ENCODE measurements at places on chromosomes 12 and 14.

DNA sequence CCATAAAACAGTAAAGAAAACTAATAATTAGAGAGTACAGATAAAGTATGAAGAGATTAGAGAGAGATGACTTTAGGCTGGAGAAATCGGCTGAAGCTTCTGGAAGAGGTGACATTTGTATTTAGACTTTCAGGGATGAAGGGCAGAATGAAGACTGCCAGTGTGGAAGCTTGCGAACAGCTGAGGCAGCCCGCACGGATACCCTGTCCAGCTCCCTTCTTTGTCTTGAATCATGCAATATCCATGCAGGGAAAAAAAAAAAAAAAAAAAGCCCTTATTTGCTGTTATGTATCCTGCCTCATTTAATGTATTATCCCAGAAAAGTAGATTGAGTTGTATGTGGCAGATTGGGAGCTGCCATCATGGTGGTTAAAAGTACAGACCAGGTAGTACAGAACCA lies 331.8 kb downstream of the ZFP36L1 start:
- DNase-seq = no peak

- no peak for DNase-seq
Observed at GRCh38 chr12:87216436-87216835, 812.8 kb downstream of the C12orf50 start.

DNA sequence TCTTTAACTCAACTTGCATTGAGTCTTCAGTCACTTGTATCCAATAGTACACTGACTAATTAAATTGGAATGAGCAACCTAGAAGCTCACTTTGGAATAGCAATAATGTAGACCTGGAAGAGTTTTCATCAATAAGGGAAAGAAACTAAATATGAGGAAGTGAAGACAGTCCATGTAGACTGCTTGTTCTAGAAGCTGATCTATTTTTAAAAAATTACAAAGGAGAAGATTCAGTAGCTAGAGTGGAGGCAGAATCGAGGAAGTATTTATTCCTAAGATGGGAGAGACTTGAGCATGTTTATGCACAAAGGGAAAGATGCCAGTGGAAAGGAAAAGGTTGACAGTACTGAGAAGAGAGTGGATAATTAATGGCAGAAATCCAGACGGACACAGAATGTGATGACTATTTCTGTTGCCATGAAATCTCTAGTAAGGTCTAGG lies 156.3 kb upstream of the PDE3A start:
- no peak for DNase-seq

- no peak for DNase-seq
Observed at GRCh38 chr14:35826952-35827416, 846 bp downstream of the BRMS1L start.

DNA sequence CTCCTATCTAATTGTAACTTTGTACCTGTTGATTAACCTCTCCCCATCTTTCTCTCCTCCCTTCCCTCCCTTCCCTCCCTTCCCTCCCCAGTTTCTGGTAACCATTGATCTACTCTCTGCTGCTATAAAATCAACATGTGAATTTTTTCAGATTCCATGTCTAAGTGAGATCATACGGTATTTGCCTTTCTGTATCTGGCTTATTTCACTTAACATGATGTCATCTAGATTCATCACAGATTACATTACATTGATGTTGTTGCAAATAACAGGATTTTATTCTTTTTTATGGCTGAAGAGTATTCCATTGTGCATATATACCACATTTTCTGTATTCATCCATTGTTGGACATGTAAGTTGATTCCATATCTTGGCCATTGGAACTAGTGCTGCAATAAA lies 68.0 kb upstream of the FBXO33 start:
- DNase-seq = no peak

DNA sequence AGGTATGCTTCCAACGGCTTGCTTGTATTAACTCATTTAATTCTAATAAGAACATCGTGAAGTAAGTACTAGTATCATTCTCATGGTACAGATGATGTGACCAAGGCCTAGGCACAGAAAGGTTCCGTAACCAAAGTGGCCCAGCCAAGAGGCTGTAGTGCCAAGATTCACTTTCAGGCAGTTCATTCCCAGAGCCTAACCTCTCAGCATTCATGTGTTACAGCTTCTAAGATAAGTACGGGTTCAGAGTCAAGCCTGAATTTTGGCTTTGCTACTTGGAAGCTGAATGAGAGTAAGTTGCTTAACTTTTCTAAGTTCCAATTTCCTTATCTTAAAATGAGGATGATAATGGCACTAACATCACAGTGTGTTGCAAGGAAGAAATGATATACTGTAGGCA lies 379.9 kb downstream of the AEBP2 start:
- DNase-seq = no peak

DNA sequence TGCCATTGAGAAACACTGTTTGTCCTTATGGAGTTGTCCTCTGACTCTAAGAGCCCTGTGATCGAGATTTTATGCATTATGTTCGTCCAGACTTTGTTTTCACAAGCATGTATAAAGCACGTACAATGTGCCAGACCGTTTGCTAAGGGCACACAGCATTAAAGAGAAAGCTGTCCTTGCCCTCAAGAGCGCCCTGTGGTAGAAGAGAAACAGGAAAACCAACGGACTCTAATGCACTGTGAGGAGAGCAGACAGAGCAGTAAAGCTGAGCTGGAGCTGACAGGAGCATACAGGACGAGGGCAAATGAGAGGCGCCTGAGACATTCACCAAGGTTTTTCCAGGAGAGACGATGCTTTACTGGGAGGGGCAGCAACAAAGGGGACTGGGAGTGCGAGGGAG lies 66.2 kb upstream of the OVCH1 start:
- DNase-seq = no peak

DNA sequence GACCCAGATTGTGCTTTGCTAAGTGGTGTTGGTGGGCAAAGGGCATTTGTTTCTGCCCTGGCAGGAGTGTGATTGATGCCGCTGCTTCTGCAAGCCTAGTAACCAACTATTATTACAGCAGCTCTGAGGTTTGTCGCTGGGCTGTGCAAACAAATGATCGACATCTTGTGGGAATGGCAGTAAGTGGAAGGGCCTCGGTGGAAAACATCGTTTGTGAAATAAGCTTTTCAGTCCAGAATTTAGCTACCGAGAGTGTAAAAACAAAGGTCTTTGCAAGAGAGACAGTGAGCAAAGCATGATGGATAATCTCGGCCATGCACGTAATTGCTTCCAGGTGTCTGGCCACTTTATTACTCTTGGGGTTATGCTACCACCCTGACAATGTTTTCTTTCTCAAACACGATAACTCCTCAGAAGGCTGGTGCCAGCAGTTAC lies 397.7 kb upstream of the PRICKLE1 start:
- DNase-seq = no peak

DNA sequence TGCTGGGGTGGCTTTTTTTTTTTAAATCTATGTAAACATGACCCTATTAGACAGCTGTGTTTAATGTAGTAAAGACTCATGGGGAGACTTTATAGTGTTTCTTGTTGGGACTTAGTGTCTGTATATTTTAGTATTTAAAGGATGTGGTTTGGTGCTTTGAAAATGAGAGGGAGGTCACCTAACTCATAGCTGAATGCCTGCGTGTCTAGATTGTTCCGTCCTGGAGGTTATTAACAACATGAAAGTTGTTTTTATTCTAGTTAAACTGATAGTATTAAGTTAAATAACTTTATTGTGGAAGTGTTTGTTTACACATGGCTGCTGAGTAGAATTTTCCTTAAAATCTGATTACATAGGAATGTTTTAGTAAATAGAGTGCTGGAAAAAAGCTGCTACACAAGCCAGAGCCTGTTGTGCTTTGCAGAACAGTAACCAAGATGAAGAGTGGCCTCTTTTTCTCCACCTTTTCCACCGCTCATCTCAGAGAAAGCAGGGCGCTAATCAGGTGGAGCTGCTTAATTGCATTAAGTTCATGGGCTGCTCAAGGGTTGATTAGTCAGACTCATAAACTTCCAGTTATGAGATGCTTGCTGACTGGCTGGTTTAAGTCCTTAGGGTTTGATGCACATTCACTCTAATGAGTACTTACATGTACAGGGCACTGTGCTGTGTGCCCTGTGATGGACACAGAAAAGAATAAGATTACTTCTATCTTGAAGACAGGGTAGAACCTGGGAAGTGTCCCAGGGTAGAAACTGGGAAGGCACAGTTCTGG lies 62.7 kb downstream of the FBXO34 start:
- no peak for DNase-seq

- no peak for DNase-seq
Observed at GRCh38 chr14:70107309-70107708, 81.4 kb downstream of the SLC8A3 start.

GRCh38 chr14:20632831-20633691 lies 8.4 kb downstream of the OR6S1 start:
- peak; percentile 83 for DNase-seq

DNA sequence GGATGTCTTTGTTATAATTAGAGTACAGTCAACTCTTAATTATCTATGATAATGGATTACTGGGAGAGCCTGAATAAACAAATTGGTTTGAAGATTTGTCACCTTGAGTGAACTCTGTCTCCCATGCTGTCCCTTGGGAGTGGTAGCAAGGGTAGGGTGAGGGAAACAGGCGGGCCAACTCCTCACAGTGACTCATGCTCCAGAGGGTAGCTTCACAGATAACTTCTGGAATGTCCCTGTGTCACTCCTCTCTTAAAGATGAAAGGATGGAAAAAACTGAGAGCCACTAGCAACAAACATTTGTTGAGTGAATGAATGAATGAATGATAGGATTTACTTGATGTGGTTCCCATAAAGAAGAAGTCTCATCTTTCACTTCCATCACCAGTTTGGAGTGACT lies 53.5 kb downstream of the RASSF9 start:
- no peak for DNase-seq

- DNase-seq = no peak
Observed at GRCh38 chr12:120228041-120228290, 27.1 kb upstream of the RPLP0 start.

DNA sequence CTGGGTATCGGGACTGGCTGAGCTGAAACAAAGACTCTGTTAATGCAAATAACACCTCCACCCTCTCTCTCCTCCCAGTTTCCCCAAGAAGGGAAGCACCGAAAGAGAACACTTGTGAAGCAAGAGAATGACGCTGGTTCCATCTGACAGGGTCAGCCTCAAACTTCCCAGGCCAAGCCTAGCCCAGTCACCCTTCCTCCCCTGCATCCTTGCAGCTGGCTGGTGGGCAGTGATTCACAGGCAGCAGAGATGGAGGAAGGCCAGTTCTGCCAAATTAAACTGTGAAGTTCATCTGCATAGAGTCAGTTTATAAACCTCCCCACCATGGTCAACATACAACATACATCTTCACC lies 2.8 kb downstream of the LRRC74A start:
- no peak for DNase-seq

- DNase-seq = peak; percentile 70
Observed at GRCh38 chr12:6867413-6868210, at the start of gene TPI1. TPI1 (plus strand) TSS chr12:6867531; CDS start chr12:6867567, 36 bp downstream.

GRCh38 chr12:2167231-2167630 lies 114.4 kb downstream of the CACNA1C start:
- no peak for DNase-seq

GRCh38 chr12:94557746-94558295 lies 92.5 kb downstream of the TMCC3 start:
- DNase-seq = no peak

GRCh38 chr14:22509036-22509709 lies 79.9 kb downstream of the DAD1 start:
- no peak for DNase-seq

GRCh38 chr12:21828136-21828775 lies 53.8 kb upstream of the KCNJ8 start:
- no peak for DNase-seq

DNA sequence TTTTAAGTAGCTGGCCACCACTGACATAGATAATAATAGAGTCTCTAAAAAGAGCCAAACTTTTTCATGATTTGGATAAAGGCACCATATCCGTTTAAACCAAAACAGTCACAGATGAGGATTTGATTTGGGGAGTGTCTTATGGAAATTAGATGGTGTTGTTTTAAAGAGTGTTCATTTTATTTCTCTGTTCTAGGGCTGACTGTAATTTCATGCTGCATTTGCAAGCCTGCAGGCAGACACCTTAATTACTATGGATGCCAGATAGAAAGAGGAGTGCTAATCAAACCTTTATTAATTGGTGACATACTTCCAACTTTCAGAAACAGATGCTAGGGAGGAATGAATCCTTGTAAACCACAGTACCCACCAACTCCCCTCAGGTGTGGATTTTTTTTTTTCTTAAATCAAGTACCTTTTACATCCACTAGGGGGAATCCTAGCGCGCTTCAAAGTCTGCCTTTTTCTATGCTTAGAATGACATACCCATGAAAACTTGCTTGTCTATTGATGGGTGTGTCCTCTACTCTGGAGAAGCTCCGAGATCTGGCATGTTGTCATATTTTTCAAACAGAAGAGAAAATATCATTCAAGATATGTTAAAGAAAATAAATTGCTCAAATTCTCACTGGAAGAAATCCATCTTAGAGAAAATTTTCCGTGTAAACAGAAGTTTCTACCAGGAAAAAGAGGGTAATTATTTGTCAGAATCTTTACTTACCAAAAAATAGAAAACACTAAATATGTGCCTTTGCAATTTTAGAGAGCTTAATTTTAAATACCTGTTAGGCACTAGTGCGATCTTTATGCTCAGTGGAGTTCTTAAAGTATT lies 14.2 kb upstream of the PLXNC1 start:
- DNase-seq = peak; percentile 50

GRCh38 chr12:56522411-56523193 lies 982 bp downstream of the RBMS2 start:
- DNase-seq = no peak

Data from CD4-positive, alpha-beta T cell (primary cell).